ENCODE measurements at places on chromosomes 2 and 18.

DNA sequence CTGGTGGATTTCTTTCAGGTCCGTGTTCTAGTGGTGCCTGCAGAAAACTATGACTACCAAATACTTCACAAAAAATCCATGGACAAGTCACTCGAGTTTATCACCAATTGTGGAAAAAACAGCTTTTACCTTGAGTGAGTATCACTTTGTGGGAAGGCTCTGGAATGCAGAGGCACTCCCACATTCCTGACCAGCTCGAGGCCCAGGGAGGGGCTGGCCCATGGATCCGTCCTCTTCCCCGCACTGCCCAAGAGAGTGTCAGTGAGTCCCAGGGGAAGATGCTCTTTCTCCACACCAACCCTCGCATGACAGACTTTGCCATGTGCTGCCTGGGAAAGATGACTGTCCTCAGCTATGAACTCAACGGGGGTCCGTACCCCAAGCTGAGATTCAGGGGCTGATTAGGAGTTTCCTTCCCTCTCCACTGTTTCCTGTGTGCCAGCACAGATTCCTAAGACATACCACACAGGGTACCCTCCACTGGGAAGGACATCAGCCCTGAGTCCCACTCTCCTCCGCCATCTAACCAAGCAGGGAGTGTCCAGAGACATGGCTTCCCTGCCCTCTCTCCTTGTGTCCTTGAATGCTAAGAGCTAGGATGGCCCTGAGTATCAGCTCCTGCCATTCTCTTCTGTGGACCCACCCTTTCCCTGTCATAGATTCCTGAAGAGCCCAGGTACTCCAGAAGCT is 155.9 kb downstream of the LAMA3 start:
- no peak for DNase-seq

- DNase-seq: no peak
These were observed 488.7 kb upstream of the ACVR2A start for GRCh38 chr2:147356157-147356556.

DNA sequence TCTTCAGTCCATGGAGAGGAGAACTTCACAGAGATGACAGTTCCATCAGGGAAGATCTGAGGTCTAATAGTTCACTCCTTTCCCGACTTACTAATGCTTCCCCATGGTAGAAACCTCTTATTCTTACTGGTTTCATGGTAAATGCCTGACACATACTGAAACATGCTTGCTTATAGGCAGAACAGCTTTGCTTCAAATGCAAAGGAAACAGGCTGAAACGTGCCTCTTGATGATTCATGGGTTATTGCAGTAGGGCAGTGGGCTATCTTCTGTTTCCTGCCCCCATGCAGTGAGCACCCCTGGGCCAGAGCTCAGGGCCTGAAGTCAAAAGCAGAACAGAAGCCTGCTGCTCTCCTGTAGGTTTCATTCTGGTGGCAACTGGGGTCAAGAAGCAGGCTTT is 223.5 kb downstream of the RDH14 start:
- DNase-seq: no peak

DNA sequence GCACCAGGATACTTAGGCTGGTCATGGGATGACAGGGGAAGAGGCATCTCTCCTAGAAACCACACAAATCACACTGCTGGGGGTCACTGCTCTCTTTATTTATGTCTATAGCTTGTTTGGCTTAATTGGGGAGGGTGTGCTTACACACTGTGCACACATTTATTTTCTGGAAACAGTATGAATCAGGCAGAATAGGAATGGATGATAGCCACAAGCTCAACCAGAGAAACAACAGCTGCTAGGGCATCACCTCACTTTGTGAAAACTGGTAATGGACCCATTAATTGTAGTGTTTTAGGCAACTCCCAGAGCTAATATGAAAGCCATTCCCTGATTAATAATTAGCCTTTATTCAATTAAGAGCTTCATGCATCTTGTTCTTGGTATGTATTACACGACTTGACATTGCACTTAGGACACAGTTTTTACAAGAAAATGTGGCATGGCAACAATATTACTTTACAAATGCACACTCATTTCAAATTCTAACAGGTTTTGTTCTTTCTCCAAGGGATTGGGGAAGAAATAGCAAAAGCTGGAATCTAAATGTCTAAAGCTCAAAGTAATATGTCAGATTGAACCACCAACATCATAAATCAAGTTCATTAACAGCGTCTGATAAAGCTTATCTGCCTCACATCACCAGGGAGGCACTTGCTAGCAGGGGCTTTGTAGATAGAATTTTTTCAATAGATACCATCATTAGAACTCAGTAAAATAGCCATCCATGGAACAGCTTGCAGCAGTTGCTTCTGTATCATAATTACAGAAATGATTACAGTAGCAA is 361.9 kb upstream of the FSHR start:
- DNase-seq: no peak

- DNase-seq: no peak
These were observed 38.9 kb upstream of the ATP6V1B1 start for GRCh38 chr2:70896765-70897202.

Measured in NCI-H1694 (cell line).